ENCODE measurements at places on chromosomes 5 and 9.

DNA sequence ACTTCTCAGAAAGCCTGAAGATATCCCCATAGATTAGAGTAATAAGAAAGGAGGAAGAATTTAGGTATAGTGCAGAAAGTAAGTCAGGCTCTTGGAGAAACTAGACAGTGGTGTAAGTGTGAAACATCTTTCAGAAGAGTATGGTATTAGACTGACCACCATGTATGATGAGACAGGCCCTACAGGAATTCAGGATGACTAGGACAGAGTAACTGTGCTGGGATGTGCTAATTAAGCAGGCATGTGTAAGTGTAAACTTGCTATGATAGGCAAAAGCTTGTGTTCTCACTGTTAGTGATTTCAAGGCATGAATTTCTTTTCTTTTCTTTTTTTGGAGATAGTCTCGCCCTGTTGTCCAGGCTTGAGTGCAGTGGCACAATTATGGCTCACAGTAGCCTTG is 70.8 kb downstream of the RAB24 start:
- no peak for DNase-seq

- DNase-seq, result no peak
Observed at GRCh38 chr9:109806506-109807115, 26.6 kb downstream of the PALM2AKAP2 start.

GRCh38 chr5:144198386-144198785 is 27.7 kb downstream of the KCTD16 start:
- peak; percentile 52 for DNase-seq

DNA sequence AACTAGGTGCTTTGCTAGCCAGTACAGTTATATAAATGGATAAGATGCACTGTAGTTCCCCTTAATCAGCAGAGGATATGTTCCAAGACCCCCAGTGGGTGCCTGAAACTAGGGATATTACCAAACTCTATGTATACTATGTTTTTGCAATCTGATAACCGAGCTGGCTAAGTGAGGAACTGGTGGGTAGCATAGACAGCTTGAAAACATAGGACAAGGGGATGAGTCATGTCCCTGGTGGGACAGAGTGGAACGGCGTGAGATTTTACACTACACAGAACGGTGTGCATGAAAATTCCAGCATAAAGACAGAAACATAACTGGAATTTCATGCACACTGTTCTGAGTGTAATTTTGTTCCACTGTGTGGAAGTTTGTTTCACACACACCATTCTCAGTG is 86.9 kb downstream of the BASP1 start:
- DNase-seq, result no peak

DNA sequence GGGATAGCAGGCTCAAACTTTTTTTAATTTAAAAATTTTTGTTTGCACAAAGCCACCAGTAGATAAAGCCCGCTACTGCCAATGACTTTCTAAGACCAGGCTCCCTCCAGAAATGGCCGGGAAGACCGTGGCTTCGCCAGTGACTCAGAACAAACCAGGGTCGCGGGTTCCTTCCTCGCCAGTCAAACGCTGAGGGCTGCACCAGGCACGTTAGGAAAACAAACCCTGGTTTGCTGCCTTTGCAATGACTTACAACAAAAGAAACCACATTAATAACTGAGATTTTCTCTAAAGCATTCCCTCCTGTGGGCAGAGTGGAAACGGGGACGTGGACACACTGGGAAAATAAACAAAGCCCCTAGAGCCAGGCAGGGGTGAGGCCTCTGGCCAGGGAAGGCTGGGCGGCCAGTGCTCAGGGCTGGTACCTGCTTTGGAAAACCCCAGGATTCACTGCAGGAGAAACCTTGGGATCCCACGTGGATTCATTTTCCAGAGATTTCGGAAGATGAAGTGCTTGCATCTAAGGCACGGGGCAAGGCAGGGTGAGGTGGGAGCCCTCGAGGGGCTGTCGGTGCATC is 3.8 kb downstream of the PRRX2 start:
- DNase-seq, result no peak

- no peak for DNase-seq
Observed at GRCh38 chr5:94983861-94984535, 300.9 kb downstream of the MCTP1 start.

DNA sequence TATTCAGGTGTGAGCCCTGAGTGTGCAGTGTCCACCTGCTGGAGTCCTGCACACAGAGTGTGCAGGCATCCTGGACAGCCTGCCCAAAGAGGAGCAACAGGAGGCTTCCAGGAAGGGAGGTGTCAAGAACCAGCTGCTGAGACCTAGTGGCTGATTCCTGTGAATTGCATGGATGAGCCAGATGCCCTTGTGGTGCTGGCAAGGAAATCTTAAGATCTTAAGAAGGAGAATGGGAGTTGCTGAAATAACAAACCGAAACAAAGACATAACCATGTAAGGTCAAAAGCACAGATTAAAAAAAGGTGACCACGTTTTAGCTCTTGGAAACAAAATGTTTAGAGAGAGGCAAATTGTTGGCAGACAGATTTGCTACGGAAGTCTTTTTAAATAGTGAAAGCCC is 29.3 kb upstream of the RPS23 start:
- no peak for DNase-seq

DNA sequence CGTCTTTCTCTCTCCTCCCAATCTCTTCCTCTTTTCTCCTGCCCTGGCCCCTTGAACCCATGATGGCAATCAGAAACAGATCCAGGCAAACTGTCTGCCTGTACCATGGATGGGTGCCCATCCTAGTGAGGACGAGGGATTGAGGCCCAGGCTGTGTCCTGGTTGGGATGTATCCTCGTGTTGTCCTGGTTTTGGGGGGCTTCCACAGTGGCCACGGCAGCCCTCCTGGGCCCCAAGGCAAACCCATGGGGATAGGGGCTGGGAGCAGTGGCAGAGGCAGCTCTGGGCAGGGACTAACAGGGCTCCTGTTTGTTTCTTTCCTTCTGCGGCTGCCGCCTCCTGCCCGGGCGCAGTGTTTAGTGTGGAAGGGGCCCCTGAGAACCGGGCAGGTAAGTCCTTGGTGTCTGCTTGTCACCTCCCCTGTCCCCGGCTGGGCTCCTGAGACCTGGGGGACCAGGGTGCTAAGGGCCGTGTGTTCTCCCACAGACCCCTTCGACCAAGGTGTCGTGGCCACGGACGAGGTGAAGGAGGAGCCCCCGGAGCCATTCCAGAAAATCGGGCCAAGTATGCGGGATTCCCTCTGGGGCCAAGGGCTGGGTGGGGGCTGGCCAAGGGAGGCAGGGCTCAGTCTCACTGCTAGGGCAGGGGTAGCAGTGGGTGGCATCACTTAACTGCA is 70.0 kb downstream of the AMBP start:
- no peak for DNase-seq

GRCh38 chr9:69549310-69550202 is 122.6 kb downstream of the APBA1 start:
- peak; percentile 16 for DNase-seq

- no peak for DNase-seq
Observed at GRCh38 chr5:33343676-33344327, 97.0 kb upstream of the TARS1 start.

- DNase-seq, result peak; percentile 20
Observed at GRCh38 chr9:110329639-110330230, 7.9 kb downstream of the TXNDC8 start.

DNA sequence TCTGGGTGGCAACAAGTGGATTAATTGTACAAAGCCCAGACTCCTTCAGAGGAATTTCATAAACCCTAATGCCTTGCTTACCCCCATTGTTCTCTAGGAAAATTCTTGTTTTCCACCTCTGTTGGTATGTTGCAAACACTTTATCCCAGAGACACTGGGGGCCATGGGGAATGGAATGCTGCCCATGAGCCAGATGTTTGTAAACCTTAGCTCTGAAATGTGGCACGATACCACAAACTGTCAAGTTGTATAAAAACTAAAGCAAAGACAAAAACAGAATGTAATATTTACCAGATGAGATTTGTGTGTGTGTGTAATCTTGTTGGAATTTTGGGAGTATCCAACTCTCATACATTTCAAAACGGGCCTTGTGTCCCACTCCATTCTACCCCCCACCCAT is 465.0 kb downstream of the EBF1 start:
- no peak for DNase-seq

DNA sequence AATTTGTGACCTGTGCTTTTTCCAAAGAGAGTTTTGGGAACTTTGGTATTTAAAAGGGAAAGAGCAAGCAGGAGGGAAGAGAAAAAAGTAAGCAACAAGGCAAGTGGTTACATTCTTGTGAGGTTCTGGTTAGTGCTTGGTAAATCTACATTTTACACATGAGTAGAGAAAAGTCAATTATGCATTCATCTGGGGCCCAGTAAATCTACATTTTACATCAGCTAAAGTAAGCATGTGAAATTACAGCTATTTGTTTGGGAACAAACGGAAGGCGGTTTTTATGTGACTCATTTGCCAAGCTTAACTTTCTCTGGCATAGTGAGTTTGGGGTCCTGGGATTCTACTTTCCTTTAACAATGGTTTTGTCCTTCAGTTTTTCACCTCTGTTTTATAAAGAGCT is 102.2 kb downstream of the SNX18 start:
- DNase-seq, result no peak

GRCh38 chr5:42301349-42301748 is 121.9 kb upstream of the GHR start:
- DNase-seq, result no peak

DNA sequence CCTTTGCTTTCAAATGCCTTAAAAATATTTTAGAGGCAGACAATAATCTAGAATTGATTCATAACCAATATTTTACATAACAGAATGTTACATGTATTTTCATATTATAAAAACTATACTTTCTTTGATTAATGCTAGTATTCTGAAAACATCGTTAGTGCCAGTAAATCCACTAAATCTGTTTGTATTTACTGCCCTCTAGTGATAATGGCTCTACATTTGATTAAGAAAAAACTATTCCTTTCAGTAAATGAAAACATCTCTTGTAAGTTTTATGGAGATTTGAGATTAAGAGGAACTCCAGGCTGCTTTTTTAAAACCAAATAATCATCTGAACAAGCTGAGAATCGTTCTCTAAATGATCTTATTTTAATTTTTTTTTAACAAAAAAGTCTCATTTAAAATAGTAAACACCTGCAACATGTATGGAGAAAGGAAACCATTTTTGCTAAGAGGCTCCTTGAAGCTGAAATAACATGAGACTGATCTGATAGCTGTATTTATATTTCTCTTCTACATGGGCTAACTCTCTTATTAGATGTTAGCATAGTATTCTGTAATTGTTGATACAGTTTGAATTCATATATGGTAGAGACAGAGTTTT is 424.7 kb downstream of the RAB3C start:
- DNase-seq, result no peak

DNA sequence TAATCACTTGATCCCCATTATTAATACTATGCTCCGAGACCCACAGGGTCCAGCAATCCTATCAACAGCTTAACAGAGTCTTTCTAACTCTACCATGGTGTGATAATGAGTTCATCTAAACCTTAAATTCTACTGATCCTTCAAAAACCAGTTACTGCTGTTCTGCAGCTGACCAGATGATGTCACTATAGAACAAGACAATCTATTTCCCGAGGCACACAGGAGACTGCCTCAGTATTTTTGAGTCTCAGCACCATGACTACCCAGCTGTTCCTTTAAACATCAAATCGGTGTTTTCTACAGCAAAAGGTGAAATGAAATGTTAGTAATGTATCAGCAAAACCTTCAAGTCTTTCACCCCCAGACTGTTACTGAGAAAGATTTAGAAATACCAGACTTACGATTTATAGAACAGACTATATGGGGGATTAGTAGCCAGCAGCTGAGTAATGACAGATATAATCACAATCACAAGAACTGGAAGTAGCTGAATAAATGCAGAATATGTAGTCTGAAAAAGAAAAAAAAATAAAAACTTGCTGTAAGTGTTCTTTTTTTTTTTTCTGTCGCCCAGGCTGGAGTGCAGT is 16.9 kb downstream of the DNAJC18 start:
- peak; percentile 57 for DNase-seq

DNA sequence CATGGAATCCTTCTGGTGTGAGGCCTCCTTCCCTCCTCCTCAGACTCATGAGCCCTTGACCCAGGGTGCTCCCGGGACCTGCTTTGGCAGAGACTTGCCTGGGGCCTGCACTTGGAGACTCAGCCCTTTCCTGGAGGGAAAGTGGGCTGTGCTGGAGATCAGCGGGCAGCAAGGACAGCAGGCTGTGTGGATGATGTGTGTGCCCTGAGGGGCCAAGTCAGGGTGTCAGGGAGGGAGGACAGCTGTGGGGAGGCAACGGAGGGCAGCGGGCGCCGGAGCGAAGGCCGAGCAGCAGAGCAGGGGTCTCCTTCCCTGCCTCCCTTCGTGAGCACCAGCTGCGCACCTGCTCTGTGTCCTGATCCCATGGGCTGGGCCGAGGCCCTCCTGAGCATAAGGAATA is 6.1 kb upstream of the CSF2 start:
- DNase-seq, result no peak

DNA sequence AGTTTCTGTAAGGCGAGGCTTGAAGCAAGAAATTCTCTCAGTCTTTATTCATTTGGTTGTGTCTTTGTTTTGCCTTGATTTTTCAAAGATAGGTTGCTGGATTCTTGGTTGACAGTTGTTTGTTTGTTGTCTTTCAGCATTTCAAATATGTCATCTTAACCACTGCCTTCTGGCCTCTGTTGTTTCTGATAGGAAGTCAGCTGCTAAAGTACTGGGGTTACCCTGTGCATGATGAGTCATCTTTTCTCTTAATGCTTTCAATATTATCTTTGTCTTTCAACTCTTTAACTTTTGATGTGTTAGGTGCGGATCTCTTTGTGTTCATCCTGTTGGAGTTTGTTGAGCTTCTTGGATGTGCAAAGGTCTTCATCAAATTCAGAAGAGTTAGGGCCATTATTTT is 1571.3 kb downstream of the MAT2B start:
- no peak for DNase-seq

DNA sequence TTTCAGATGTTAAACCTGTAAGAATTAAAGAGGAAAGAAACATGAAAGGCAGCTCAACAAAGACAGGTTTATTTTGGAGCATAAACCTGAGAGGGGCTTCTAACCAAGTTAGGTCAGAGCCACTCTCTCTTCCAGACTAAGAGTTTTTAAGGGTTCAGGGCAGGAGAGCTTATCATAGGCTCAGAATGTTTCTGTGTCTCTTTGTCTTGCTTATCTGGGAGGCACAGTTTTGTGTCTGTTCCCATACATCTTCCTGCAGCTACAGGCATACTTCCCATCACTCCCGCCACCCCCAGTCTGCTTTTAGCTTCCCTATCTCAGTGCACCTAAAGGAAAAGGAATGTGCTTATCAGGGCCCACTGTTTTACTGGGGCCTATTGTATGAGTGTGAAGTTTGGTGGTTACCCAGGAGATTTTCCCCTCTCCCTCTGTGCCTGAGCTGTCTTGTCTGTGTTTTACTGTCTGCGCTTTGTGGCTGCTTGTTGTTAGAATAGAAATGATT is 21.9 kb downstream of the CD14 start:
- no peak for DNase-seq

GRCh38 chr9:106976772-106977171 is 113.8 kb downstream of the ZNF462 start:
- DNase-seq, result no peak

DNA sequence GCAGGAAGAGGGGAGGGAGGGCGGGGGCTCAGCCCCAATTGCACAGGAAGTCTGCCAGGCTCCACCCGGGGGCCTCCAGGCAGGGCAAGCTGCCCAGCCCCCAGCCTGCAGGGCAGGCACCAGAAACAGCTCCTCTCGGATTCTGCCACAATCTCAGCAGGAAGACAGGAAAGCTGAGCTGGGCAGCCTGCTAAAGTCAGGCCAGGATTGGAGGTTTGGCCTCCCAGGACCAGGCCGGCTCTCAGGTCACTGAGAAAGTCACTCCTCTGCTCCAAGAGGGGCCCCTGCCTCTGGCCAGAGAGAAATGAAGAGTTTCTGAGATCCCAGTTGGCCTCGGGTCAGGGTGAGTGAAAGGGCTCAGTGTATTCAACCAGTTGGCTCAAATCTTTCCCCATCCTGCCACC is 54.6 kb upstream of the STXBP1 start:
- no peak for DNase-seq

- DNase-seq, result no peak
Observed at GRCh38 chr5:16644301-16644889, 27.6 kb upstream of the RETREG1 start.

Data from NCI-H2029 (cell line).